ENCODE measurements at places on chromosomes 11 and 22.

- DNase-seq = no peak
Measured at GRCh38 chr22:45585437-45585755, 82.7 kb downstream of the FBLN1 start.

- no peak for DNase-seq
Measured at GRCh38 chr11:107928767-107929507, 689 bp downstream of the RAB39A start.

DNA sequence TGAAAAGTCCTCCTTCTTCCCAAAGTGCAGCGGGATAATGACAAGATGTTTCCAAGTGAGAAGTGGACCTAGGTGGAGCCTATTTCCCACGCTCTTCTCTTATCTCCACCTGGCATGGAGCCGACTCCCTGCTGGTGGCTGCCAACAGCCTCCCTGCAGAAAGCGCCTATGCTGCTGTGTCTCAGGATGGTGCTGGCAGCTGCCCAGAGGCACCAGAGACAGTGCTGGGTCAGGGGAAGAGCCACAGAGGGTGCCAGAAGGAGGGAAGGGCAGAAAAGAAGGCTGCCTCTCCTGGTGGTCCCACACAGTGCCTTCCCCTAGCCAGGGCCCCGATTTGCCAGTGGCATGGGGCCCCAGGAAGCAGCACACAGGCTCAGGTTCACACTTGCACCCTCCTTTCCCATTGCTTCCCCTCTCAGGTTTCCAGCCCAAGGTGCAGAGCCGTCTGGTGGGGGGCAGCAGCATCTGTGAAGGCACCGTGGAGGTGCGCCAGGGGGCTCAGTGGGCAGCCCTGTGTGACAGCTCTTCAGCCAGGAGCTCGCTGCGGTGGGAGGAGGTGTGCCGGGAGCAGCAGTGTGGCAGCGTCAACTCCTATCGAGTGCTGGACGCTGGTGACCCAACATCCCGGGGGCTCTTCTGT is 19.0 kb downstream of the CD5 start:
- DNase-seq = no peak

DNA sequence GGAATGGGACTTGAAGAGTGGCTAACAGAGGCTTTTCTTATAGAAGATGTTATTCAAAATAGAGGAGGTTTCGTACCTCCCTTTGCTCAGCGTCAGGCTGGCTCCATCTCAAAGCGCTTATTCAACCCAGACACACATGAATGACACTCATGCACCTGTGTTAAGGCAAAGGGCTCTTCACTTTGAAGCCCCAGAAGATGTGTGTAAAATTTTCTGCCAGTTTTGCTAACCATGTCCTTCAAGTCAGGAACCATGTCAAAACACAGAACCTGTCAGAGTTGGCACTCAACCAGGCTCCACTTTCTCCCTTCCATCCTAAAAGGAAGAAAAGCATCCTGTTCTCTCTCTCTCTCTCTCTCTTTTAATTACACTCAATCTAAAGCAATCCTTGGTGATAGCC is 352.8 kb upstream of the NARS2 start:
- no peak for DNase-seq

DNA sequence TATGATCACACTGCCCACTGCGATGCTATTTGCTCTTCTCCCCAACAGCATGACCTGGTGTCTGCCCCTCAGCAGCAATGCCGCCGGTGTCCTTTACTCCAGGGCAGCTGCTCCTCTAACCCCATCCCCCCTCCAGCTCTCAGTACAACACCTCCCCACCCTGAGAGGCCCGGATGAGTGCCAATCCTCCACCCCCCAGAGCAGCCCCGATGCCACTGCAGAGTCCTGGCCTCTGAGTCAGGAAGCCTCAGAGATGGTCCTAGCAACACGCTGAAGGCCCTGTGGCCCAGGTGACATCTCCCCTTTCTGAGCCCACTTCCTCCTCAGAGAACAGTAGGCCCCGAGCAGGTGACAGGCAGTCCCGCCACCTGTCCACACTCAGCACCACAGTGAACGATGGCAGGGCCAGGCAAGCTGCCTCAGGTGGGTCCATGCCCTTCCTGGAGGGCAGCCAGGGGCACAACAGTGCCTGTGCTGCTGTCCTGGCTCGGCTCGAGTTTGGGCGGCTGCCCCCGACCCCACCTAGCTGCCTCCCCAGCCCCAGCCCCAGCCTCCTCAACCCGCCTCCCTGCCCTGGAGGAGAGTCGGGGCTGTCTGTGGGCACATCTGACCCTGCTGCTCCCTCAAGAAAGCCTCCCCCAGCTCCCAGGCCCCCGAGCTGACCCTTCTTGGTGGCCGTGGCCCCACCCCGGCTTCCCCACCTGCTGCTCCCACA is 3.9 kb upstream of the NDUFS8 start:
- DNase-seq = no peak

DNA sequence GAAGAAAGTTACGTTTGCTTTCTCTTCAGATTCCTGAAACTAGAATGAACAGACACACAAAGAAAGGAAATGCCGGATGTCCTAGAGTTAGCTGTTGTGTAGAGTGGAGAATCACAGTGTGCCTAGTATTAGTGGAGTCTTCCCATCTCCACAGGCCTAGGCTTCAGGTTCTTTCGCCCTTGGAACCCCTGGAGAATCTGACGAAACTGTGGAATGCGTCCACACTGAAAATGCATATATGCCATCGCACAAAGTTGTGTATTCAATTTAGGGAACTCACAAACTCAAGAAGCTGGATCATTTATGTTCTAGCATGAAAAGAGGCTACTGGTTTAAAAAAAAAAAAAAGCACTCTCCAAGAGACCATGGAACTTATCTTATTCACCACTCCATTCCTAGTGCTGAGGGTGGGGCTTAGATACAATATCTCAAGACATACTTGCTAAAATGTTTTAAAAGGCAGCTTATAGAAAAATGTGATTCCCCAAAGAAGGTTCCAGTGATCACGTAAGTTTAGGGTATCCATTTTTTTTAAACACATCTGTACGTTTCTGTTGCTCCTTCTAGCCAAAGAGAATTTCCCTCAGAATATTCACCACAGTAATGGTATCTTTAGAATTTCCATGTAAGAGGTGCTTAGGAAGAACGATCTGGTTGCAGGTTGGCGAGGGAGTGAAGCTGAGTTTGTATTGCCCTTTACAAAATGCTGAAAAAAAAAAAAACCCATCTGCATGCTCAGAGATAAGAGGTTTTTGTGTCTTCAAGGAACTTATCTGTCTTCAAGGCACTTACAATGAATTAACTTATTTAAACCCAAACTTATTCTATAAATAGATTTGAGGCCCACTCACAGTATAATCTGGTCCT is 20.0 kb downstream of the MAML2 start:
- no peak for DNase-seq

GRCh38 chr11:2694995-2695939 is 4.5 kb downstream of the KCNQ1OT1 start:
- DNase-seq = no peak

DNA sequence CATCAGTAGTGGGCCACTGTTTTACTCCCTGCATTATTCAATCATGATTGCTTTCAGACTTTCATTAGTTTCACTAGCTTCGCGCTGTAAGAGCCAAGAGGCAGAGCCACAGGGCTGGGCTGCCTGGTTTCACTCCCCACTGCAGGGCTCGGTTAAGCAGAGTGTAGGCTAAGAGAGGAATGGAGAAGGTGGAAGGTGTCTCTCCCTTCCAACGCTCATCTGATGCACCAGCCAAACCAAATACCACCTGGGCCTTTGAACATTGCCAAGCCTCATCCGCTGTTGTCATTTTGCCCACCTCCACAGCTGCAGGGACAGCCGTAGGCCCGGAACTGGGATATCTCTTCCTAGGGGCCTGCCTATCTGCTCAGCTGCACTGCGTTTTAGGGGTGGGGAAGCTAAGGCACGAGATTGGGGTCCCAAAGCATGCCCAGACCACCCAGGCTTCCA is 480 bp upstream of the SMARCB1 start:
- no peak for DNase-seq

DNA sequence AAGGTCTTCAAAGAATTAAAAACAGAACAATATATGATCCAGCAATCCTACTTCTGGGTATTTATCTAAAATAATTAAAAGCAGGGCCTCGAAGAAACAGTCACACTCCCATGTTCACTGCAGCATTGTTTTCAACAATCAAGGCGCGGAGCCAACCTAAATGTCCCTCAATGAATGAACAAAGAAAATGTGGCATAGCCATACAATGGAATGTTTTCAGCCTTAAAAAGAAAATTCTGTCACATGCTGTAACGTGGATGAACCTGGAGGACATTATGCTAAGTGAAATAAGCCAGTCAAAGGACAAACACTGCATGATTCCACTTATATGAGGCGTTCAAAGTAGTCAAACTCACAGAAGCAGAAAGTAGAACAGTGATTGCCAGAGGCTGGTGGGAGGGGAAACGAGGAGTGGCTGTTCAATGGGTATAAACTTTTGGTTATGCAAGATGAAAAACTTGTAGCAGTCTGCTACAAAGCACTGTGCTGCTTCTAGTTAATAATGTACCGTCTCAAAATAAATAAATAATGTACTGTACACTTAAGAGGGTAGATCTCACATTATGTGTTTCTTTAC is 41.2 kb downstream of the SNX19 start:
- DNase-seq = no peak

- DNase-seq = no peak
Measured at GRCh38 chr11:35647421-35648093, 15.0 kb upstream of the TRIM44 start.

DNA sequence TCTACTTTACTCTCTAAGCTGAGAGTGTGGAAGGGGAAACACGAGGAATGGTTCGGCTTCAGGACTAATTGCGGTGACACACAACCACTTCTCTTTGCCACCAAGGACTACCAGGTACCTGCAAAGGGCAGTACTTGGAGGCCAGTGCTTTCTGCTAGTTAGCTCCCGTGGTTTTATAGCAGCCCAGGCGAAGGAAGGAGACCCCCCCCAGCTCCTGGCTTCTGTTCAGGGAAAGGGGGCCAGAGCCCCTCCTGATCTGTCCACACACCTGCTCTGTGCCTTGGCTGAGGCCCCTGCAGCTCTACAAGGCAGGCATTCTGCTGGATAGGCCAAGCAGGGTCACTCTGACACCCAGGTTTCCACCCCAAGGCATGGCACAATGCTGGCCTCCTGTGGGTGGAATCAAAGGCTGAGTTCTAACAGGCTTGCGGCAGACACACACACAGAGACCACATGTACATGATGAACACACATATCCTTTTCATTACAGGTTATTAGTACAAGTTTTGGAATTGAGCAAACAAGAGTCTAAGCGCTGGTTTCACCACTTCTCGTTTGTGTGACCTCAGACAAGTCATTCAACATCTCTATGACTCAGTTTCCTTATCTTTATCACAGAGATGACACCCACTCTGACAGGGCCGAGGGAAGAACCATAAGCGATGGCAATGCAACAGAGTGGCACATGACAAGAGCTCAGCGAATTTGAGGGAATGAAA is 7.5 kb downstream of the SERPIND1 start:
- no peak for DNase-seq

- DNase-seq = no peak
Measured at GRCh38 chr11:131041331-131042040, 125.2 kb upstream of the SNX19 start.

DNA sequence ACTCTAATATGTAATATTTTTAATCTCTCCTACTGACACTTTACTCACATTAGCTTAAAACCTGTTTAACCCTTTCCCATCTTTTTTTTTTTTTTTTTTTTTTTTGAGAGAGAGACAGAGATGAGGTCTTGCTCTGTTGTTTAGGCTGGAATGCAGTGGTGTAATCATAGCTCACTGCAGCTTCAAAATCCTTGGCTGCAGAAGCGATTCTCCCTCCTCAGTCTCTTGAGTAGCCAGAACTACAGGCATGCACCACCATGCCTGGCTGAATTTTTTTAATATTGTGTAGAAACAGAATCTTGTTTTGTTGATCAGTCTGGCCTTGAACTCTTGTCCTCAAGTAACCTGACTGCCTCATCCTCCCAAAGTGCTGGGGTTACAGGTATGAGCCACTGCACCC is 37.3 kb downstream of the PAMR1 start:
- no peak for DNase-seq

DNA sequence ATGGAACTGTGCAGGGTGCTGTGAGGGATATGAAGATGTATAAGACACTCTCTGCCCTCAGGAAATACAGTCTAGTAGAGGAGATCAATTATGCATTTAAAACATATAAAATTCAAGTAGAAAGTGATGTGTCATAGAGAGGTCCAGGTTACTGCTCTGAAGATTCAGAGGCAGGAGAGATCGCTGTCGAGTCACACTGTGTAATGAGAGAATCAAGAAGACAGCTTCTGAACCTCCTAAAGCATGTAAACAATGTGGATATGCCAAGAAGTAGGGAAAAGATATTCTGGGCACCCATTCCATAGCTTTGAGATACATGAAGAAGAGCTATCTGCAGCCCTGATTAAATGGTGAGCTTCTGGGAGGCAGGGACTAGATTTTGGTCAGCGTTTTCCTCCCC is 16.7 kb downstream of the SSH3 start:
- no peak for DNase-seq

GRCh38 chr11:65293909-65294381 is 20.7 kb upstream of the CDC42EP2 start:
- no peak for DNase-seq

- DNase-seq = no peak
Measured at GRCh38 chr11:11709447-11710239, 87.8 kb upstream of the GALNT18 start.

DNA sequence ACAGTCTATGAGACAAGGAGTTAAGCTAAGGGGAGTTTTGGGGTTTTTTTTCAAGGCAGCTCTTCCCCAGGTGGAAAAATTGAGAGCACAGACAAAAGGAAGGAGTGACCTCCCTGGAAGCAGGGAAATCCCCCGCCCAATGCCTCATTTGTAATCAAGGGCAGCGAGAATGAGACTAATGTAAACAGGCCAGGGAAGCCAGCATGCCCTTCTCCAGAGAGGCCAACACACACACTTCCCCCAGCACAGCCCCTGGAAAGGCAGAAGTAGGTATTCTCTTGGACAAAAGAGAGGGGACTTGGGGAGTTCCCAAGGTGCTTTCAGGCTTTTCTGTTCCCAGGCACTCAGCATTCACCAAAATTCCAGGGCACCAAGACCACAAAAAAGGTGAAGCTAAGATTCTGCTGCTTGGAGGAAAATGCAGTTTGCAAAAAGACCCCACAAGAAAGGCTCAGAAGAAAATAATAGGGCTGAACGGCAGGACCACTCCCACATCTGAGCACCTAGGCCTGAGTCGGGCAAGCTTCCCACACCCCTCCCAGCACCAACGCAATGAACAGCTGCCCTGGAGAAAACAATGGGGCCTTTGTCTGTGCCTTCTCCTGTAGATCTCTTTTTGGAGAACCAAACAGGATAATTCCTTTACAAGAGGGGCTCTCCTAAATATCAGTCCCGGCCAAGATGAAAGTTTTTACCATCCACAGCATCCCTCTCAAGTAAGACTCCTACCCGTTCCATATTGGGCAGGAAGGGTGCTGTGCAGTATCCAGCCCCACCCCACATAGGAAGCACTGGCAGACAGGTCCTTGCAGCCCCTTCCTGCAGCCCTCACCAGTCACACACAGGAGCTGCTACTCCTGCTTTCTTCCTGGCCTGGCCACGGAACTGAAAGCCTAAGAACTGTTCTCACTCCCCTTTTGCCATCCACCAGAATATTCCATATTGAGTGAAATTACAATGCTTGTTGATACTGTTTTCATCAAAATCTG is 70.7 kb upstream of the AKIP1 start:
- DNase-seq = no peak

DNA sequence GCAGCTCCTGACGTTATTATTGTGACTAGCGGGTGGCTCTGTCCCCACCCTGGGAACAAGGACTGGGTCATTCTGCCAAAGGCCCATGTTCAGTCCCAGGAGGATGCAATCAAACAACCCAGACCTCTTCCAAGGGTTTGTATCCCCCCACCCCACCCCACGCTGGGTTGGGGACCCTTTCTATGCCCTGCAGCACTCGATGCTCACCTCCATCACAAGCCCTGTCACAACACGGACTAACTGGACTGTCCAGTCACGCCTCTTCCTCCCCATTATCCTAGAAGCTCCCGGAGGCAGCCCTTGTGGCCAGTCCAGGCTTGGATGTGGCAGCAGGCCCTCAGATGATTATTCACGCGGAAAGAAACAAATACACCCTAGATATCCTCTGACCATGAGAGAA is 3.7 kb downstream of the SHANK2 start:
- no peak for DNase-seq

Measured in stimulated activated CD8-positive, alpha-beta memory T cell treated with anti-CD3 and anti-CD28 coated beads, Interleukin-15, amount 100 ng/mL, for 1 hour (primary cell).